ENCODE measurements at places on chromosomes 2 and 18.

- no peak for DNase-seq
Measured at GRCh38 chr2:178117725-178118124, 5.5 kb downstream of the RBM45 start.

DNA sequence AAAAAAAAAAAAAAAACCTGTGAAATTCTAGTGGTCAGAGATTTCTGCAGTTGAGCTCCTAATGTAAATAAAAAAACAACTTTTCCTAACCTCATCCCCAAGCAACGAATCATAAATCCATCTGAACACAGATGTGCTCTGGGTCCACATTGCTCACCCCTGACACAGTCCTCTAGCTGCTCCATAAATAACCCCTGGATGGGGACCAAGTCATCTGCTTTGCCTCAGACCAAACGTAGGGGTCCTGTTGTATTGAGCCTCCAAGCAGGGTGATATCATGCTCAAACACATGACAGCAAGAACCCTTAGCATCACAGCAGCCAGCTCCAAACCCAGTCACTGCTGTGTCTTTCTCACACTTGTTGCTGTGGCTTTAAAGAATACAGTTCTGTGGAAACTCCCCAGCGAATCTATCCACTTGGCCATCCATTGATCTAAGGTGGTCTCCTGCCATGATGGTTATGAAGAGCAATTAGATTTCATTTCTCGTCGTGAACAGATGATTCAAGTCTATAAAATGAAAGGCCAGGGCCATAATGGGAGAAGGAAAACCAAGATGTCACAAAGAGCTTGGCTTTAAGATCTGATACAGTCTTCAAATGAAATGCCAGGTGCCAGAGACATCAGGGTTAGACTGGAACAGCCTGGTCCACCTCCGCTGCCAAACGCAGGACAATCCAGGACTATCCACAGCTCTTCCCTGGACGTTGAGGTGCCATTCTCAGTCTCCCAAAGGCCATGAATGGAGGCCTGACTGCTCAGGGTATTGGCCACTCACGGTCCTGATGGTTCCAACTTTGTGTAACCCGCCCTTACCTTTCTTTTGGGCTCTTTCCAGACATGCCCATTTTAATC is 39.0 kb downstream of the TBC1D8 start:
- no peak for DNase-seq

DNA sequence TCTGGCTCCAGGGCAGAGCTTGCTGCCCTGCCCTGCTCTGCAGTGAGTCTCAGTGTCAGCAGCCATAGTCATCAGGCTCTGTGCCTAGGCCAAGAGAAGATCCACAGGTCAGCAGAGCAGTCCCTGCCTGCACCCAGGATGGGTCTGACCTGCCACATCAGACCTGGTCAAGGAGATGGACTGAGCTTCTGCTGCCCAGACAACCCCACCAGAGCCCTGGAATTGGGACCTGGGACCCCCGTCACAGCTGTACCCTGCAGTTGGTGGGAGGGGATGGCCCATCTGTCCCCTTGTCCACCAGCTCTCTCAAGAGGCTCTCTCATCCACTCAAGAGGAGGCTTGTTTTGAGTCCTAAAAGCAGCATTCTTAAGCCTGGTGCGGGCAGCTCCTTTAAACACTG is 142.6 kb downstream of the TFCP2L1 start:
- no peak for DNase-seq

DNA sequence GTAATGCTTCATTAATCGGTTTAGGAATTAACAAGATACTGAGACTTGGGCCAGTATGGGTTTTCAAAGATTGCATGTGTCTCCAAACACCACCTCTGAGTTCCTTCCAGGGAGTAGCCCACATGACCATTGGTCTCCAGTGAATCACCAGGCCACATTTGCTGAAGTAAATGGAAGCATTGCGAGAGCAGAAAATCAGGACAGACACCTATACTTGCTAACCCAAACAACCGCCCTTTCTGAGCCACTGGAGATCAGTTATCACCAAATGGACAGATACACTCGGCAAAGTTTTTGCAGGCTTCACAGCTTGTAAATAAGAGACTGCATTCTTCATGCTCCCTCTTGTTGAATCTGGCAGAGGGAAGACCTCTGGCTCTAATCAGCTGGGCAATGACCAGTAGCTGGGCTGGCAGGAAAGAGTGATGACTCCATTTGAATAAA is 40.9 kb downstream of the GATA6 start:
- DNase-seq, result no peak

- no peak for DNase-seq
Measured at GRCh38 chr18:6484659-6485058, 69.9 kb upstream of the L3MBTL4 start.

DNA sequence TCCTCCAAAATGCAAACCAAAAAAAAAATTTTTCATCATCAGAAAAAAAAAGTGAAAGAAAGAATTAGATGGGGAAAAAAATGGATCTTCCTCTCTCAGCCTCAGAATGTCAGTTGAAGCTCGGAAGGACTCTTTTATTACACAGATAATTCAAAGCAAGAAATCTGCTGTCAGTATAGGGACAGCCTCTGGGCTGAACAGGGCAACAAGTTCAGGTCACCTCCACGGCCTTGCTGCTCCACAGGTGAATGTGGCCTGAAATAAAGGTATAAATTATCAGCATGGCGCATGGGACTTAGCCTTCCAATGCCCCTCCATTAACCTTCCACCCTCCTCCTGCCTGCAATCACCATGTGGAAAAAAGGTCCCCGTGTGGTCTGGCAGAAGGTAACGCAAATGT is 316.8 kb upstream of the POU3F3 start:
- no peak for DNase-seq

GRCh38 chr18:498931-499775 is 1.3 kb downstream of the COLEC12 start:
- no peak for DNase-seq

- no peak for DNase-seq
Measured at GRCh38 chr18:49486606-49486952, 455 bp downstream of the C18orf32 start.

- no peak for DNase-seq
Measured at GRCh38 chr2:232085164-232085563, 123.7 kb downstream of the DIS3L2 start.

DNA sequence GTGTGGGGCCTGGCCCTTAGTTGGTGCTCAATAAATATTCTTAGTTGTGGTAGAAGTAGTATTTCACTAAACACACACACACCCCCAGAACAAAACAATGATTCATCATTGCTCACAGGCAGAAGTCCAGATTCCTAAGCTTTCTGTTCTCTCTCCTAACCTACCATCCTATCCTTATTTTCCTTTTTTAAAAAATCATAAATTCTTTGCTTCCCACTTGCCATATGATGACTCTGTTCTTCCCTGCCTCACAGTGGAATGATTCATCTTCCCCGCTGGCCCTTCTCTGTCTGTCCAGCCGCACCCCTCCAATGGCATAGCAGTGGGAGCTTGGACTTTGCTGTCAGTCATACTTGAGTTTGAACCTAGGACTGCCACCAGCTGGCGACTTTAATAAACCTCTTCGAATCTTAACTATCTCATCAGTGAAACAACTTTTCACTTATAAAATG is 5.2 kb downstream of the EML6 start:
- DNase-seq, result no peak

DNA sequence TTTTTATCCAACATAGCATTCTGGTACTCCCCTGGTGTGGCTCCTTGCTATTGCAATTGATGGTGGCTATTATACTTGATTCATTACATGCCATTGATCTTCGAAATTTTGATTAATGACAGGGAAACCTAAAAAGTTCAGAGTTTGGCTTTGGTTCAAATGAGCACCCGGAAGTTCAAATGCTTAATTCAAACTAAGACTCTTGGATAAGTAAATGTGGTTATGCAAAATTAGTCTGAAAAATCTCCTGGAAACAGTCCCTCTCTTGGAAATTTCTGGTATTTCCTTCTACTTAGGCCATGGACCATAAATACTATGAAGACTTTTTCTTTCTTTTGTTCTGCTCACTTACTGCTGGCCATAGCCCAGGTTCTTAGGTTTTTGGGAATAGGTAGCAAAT is 65.3 kb upstream of the SMIM21 start:
- DNase-seq, result no peak

DNA sequence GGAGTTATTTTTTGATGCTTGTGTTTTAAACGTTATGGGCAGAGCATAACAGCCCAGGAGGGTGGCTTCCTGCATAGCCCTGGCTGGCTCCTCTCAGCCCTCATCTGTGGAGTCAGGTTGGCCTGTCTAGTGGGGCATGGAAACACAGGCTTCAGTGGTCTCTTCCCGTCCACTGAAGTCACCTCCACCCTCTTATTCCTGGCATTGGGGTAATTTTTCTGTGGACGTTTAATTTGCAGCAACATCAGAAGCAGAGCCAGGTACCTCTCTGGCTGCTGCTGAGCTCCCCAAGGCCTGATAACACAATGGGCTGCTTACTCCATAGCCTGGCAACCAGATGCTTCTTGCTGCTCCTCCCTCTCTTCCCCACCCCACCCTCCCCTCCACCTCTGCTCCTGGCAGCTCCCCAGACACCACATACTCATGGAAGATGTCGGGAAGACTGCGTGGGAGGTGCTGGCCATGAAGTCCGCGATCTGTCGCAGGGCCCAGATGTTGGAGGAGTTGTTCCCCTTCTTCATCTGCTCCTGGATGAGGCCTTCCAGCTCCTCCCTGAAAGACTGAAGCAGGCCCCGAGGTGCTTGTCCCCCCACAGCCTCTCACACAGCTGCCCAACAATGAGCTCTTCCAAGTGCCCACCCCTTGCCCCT is 64.0 kb downstream of the ADD2 start:
- no peak for DNase-seq

DNA sequence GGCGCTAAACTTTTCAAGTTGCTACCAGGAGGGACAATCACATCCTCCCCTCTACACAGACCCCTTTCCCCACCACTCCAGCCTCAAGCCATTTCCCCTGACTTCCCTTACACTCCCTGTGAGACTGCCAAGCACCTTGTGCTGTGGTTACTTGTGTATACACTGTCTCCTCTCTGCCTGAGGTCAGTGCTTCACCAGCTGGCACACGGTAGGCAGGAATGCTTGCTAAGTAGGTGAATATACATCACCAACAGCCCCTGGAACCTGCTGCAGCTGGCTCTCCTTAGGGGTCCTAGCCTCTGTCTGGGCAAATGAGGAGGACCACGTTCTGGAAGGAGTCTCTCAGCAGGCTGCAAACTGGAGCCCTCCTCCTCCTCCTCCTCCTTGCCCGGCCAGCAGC is 38.3 kb upstream of the ACAA2 start:
- no peak for DNase-seq

- DNase-seq, result no peak
Measured at GRCh38 chr18:79552140-79552631, 127.4 kb upstream of the CTDP1 start.

DNA sequence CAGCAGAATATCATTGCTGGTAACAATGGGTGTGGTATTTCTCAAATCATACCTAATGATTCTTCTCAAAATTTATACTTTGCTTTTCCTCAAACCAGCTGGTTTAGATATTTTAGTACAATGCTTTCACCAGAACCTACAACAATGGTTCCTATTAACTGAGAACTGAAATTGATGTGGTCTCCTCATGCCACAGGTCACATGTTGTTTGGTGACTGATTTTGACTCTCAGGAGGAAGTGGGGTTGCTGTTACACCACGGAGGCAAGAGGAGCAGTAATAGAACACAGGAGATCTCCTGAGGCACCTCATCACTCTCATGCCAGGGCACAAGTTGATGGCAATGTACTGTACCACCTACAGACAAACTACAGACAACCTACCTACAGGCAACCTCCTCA is 3.0 kb upstream of the CEP68 start:
- no peak for DNase-seq

GRCh38 chr2:205361970-205362369 is 320.3 kb upstream of the NRP2 start:
- DNase-seq, result no peak

GRCh38 chr2:240629619-240629967 is 4.3 kb downstream of the GPR35 start:
- no peak for DNase-seq

- DNase-seq, result no peak
Measured at GRCh38 chr2:63301481-63301880, 250.9 kb downstream of the OTX1 start.

GRCh38 chr2:53969285-53969967 is 1.4 kb downstream of the PSME4 start:
- DNase-seq, result no peak

DNA sequence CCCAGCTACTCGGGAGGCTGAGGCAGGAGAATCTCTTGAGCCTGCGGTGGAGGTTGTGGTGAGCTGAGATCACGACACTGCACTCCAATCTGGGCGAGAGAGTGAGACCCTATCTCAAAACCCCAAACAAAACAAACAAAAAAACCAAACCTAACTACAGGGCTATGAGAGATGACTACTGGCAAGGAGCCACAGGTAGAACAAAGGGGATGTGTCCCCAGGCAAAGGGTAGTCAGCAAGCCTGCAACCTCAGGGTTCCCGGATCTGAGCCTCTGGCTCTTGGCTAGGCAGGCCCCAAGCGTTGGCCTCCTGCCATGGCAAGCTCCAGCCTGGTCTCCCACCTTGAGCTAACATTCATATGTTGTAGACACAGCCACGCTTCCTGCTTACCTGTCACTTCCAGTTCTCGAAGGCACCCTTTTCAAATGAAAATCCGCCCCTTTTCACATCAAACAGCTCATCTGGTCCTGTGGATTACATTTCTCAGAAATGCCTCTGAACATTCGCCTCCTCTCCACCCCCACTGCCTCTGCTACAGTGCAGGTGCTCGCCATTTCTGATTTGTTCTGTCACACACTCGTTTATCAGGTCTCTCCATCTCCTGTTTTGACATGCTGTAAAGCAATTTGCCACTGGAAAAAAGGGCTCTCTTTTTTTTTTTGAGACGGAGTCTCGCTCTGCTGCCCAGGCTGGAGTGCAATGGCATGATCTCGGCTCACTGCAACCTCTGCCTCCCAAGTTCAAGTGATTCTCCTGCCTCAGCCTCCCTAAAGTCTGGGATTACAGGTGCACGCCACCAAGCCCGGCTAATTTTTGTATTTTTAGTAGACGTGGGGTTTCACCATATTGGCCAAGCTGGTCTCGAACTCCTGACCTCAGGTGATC is 13.1 kb upstream of the ACTR3 start:
- DNase-seq, result no peak

DNA sequence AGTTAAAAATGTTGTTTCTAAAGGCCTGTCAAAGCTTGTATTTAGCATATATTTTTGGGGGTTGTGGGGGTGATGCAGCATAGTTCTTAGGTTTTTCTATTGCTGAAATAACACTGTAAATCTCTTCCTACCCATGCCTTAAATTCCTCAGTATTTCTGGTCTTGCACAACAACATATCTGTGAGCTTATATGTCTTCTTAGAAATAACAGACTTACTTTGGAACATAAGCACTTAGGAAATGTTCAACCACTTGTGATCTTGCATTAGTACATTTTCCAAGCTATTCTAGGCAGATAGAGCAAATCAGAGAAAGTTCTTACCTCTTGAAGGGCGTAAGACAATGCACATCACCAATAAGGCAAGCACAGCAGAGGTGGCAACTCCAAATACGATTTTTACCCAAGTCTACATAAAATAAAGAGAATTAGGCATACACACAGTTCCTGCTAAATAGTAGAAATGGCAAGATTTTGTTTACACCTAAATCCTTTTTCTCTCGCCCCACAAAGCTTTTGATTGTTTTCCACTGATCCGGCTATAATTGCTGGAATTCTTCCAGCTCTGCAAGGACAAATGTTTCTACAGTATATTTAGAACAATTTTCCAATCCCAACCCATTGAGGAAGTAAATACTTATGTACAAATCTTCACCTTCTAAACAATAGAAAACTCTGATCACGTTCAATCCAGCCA is 512 bp downstream of the FAP start:
- no peak for DNase-seq
